ENCODE measurements at places on chromosomes 7 and 10.

DNA sequence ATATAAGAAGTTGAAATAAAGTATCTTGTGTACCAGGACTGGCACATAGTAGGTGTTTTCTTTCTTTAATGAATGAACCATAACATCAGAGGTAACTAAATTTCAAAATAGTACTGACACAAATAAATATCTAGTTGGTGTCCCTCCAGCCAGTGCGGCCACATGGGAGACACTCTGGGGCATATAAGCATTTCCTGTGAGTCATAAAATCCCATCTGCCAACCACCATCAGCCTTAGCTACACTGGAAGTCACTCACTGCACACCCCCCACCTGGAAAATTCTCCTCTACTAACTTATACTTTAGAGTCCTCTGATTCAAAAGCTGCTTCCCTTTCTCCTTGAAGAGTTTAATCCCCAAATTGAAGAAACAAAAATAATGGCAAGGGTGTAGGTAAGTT lies 32.5 kb downstream of the DYDC1 start:
- DNase-seq = no peak

GRCh38 chr10:49049660-49050059 lies 65.7 kb downstream of the VSTM4 start:
- no peak for DNase-seq

GRCh38 chr7:33471636-33472242 lies 342.4 kb downstream of the BBS9 start:
- peak; percentile 41 for DNase-seq

DNA sequence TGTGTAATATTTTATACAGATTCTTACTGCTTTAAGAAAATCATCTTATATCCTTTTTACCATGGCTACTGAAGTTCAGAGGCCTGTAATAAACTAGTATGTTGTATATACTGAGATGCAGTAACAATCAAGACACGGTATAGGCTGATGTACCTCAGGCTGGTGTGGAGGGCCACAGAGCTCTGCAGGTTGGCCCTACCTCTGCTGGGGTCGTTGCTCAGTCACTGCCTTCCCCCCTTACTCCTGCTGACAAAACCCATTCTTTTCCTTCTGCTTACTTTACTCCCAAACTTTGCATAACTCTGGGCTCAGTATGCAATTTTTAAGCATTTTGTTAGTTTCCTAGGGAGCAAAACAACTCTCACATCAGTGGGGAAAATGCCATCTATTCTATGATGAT lies 200.1 kb upstream of the FOXP2 start:
- DNase-seq = no peak

DNA sequence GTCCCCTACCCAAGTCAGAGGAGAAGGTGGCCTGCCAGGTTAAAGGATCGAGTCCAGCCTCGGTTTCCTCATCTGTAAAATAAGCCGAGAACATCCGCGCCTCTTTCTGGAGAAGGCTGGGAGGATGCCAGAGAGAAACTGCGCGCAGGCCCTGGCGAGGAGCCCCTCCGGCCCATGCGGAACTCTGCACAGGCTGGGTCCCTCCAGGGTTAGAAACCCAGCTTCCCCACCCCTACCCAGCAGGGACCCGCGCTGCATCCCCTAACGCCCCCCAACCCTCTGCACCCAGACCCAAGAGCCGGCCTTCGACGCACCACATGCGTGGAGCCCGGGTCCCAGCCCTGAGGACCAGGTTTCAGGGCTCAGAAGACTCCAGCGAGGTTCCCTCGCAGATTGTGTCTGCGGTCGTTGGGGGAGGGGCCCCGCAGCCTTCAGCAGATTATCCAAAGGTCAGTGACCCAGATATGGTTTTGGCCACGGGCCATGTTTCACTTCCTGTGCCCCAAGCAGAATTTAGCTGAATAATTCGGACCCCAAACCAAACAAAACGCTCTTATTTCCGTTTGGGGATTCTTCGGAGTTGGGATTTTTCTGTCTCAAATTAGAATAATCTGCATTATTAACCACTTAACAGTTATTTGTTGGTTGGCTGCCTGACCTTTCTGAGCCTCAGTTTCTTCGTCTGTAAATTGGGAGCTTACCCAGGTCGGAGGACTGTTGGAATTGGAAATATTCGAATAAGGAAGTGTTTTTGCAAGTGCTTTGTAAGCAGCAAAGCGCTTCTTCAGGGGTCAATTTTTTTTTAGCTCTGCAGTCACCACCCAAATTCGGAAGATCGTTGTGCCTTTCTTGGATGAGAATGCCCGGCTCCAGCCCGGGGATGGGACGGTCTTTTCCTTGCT lies 167.7 kb downstream of the UBE2H start:
- no peak for DNase-seq

DNA sequence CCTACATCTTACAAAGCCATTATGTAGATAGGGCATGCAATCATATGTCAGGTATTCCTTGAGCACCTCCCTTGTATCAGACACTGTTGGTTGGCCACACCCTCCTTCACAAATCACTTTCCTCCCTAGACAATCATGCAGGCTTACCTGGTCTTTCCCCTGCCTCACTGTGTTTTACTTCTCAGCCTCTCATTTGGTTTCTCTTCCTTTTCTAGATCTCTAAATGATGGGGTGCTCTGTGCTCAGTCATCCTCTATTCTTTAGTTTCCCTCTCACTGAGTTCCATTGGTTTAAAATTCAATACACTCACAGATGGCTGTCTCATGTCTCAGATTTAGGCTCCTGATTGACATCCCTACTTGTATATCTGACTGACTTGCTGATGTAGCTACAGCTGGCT lies 31.4 kb downstream of the ANK3 start:
- no peak for DNase-seq

- DNase-seq = no peak
These were observed 20.3 kb upstream of the HECTD2 start for GRCh38 chr10:91389636-91390512.

DNA sequence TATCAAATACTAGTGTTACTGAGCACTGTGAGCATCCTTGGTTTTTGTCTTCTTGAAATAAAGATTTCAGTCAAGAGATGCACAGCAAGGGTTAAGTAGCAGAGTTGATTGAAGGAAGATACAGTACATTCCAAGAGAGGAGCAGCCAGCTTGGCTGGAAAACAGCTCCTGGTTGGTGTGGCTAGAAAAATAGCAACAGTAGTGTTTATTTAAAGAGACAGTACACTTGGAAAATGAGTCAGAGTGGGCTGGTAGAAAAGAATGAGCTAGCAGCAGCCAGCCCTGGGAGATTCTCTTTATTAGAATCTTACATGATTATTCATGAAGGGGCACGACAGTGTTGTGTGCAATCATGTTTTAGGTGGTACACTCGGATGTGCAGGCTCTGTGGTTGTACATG lies 1016.4 kb upstream of the SORCS1 start:
- no peak for DNase-seq

- no peak for DNase-seq
These were observed 13.0 kb upstream of the SCART1 start for GRCh38 chr10:133440633-133441285.

DNA sequence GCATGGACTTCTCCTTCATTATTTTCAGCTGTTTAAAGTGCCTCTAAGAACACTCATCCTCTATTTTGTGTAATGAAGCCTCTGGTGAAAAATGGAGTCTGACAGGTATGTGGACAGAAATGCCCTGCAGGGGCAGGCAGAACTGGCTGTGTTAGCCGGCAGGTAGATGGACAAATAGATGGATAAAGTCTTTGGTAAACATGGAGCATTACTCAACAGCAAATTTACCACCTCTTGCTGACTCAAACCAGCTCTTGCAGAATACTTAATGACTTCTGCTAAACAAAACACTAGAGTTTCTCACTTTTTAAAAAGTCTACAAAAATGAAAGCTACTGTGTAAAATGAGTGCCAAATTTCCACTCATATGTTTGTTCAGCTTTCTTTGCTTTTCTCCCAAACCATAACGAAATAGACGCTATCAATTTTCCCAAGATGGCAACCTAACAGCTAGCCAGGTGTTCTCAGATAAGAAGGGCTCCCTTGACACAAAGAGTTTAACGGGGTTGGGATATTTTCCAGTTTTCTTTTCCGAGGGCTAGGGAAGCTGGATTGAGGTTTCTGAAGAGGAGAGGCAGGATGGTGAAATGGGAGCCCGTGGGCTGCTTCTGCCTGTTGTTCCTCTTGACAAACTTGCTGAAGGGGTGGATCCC lies 71.9 kb upstream of the HABP2 start:
- no peak for DNase-seq

GRCh38 chr10:33332183-33333065 lies 2.0 kb downstream of the NRP1 start:
- peak; percentile 66 for DNase-seq

Data from stromal cell of bone marrow (primary cell).